CD4-positive, alpha-beta T cell treated with Interleukin-6 for 4 hours (primary cell): ENCODE measurements at places on chromosomes 16 and 17.

- DNase-seq: no peak
Observed at GRCh38 chr16:55016515-55016914, 85.8 kb downstream of the IRX5 start.

DNA sequence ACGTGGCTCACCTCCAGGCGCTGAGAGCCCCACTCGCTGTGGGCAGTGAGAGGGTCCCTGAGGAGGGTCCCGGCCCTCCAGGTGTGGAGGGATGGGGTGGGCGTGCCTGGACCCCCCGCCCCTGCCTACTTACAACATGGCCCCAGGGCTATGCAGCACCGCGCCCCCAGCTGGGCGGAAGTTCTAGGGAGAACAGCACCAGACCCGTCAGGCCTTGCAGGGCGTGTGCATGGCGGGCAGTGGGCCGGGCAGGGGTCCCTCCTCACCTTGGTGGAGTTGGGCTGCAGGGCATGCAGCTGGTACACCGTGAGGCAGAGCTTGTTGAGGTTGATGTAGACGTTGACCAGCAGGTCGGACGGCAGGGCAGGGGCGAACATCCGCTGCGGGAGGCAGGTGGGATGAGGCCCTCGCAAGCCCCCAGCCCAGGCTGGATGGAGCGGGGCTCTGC, 2.7 kb downstream of the SMIM22 start:
- no peak for DNase-seq

GRCh38 chr17:42819939-42820535, 4.0 kb downstream of the BECN1 start:
- peak; percentile 66 for DNase-seq

- DNase-seq: no peak
Observed at GRCh38 chr17:40699371-40699770, 4.2 kb downstream of the KRT24 start.

- DNase-seq: no peak
Observed at GRCh38 chr17:57697197-57697596, 47.9 kb downstream of the CCDC182 start.
